ENCODE measurements at places on chromosomes 3 and 15. TPM values are rescaled to one million over a fixed set of nuclear protein-coding genes. Genes with fewer than 3 reads are reported as not detected.

DNA sequence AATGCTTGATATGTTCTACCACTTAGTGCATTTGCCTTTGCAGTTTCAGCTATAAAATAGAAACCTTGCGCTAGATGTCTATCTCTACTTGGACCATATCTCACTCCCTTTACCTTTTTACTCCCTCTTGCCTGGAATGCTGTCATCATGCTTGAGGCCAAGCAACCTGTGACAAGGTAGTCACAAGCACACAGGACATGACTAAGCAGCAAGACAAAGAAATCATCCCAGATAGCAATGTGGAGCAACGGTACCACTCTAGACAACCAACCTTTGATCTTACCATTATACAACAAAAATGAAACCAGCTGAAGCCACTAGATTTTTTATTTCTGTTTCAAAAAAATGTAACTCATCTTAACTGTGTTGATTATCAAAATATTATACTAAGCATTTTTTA is 50.5 kb upstream of the SPSB4 start:
- peak; percentile 36 for ATAC-seq

GRCh38 chr15:69673291-69673881 is 220.8 kb downstream of the RPLP1 start:
- ATAC-seq: peak; percentile 68

GRCh38 chr15:32651229-32651837 is 9.8 kb downstream of the SCG5 start:
- no peak for ATAC-seq

DNA sequence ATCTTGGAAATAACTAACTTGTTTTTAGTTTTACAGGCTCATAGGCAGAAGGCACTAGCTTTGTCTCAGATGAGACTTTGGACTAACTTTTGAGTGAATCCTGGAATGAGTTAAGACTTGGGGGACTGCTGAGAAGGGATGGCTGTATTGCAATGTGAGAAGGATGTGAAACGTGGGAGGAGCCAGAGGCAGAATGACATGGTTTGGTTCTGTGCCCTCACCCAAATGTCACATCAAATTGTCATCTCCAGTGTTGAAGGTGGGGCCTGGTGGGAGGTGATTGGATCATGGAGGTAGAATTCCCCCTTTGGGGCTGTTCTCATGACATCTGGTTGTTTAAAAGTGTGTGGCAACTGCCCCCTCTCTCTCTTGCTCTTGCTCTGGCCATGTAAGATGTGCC is 28.8 kb upstream of the CCDC50 start:
- no peak for ATAC-seq

GRCh38 chr3:145269106-145269505 is 891.9 kb downstream of the PLOD2 start:
- no peak for ATAC-seq

- no peak for ATAC-seq
Observed at GRCh38 chr3:18634461-18634860, 209.3 kb upstream of the SATB1 start.

The PPARG gene
- 0.44 TPM for total RNA-seq

The TUSC7 gene
- 0.40 TPM for total RNA-seq

DNA sequence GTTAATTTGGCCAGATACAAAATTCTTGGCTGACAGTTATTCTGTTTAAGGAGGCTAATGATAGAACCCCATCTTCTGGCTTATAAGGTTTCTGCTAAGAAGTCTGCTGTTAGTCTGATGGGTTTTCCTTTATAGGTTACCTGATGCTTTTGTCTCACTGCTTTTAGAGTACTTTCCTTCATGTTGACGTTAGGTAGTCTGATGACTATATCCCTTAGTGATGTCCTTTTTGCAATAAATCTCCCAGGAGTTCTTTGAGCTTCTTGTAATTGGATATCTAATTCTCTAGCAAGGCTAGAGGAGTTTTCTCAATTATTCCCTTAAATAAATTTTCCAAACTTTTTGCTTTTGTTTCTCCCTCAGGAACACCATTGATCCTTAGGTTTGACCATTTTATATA is 114.1 kb upstream of the CDIN1 start:
- no peak for ATAC-seq

DNA sequence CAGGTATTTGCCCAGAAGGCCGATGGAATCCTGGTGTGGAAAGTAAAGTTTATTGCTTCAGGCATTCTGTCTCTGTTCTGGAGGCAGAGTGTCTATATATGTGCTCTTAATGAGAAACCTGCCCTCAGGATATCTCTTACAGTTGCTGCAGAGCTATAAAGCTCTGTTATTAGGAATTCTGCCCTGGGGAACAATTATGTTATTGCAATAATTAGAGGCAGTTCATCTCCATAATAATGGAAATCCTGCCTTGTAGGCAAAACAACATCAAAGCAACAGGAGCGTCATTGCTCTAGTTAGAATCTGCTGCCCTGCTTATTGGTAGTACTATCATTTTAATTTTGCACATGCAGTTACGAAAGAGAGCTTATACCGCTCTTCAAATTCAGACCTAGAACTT is 175.6 kb downstream of the IL5RA start:
- ATAC-seq: no peak

DNA sequence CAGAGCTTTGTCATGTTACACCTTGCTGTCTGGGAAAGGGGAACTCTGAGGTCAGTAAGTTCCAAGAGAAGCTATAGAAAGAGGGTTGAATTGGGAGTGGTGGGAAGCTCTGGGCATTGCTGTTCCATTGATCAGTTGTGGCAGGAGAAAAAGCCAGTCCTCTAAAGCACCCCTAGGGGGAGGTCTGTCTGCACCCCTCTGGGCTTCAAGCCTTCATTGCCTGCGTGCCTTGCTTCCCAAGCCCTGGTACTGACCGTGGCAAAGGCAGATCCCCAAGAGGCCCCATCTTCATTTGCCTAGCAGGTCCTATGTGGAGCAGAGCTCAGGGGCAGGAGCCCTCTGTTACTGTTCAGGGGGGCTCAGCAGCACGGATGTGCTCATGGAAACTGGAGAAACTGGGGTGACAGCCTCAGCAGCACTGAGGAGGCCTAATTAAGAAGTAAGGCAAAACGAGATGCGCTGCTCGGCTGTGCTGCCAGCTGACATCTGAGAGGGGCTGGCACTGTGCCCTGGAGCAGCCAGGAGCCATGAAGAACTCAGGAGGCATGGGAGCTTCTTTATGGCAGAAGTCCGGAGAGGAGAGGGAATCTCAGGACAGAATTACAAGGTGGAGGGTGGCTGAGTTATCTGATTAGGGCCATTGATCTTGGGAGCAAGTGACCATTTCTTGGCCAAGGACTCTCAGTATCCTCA is 270.9 kb downstream of the RPLP1 start:
- no peak for ATAC-seq

GRCh38 chr3:59317386-59317785 is 267.6 kb upstream of the CFAP20DC start:
- ATAC-seq: no peak

DNA sequence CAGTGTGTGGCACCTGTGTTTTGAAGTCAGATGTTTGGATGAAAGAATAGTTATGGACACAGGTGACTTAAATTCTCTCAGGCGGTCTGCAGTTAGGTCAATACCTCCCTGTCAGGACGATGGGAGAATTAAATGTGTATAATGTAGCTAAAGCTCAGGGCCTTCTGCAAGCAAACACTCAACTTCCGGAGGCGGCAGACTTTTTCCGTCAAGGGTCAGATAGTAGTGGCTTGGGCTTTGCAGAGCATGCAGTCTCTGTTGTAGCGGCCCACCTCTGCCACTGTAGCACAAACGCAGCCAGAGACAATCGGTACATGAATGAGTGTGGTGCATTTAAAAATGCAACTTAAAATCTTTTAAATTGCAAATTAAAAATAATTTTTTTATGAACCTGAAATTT is 47.4 kb downstream of the CMTM8 start:
- ATAC-seq: no peak

DNA sequence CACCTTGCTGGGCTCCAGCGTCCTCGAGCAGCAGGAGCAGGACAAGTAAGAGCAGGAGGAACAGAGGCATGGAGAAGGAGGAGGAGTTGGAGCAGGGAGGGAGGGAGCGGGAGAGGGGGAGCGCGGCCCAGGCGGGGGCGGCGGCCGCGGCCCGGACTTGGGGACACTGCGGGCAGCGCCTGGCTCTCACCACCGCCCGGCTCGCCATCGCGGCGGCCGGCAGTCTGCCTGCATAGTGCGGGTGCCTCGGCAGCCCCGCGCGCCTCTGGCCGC is 440 bp downstream of the DCBLD2 start:
- ATAC-seq: peak; percentile 51

- no peak for ATAC-seq
Observed at GRCh38 chr15:99442252-99442897, 123.4 kb upstream of the MEF2A start.

DNA sequence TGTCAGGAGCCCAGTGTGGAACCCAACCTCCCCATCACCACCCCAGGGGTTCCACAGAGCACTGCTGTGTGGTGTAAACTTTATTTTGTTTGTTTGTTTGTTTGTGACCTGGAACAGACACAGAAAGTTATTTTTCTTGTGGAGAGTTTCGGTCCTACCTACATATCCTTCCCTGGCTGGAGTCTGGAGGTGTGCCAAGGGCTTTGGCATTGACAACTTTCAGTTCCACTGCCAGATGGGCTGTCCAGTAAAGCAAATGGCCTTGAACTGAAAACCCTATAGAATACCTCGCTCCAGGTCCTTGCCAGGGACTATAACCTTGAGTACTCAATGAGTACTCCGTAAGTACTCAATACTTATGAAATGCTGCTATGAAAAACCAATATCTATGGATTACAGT is 103.5 kb downstream of the MITF start:
- no peak for ATAC-seq

GRCh38 chr3:15495461-15496340 is 25.8 kb downstream of the COLQ start:
- peak; percentile 46 for ATAC-seq

DNA sequence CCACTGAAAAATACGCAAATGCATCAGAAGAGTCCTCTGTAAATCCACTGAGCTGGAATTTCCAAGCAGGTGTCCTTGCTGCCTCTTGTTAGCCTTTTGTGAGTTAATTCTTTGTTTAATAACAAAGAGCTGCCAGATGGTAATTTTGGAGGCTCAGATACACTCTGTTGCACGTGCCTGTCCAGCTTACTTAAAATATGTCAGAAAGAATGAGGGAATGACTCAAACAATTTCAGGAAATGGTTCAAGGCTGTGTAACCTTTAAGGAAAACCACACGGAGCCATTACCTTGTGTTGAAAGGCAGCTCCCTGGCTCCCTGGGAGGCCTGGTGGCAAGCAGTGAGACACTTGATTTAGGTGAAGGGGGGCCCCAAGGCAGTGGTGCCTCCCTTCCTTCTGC is 302.2 kb upstream of the CTDSPL start:
- peak; percentile 47 for ATAC-seq

DNA sequence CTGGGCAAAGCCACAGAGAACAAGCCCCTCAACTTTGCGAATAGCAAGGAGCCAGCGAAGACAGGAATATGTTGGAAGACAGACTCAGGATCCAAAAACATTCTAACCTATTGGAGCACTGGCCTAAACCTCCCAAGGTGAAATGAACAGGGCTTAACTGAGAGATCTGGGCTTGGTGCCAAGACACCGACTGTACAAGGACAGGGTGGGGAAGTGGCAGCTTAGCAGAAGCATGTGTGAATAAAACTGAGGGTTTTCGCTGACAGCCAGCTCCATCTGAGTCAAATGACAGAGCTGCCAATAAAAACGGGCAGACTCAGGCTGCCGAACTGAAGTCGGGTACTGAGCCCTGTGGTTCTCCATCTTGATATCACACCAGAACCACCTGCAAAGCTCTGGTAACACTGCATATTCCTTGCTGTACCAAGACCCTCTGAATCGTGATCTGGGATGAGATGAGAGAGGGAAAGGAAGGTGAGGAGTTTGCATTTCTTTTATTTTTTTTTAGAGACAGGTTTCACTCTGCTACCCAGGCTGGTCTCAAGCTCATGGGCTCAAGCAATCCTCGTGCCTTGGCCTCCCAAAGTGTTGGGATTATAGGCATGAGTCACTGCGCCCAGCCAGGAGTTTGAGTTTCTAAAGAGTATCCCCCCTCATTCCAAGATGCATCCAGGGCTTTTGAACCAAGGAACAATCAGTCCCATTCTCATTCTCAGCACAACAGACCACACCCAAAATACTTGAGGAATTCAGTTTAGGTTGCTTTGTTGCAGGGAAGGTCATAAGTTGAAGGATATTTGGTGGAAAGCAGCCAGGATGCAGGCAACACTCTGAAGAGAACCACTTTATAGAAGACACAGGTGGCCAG is 6.0 kb upstream of the PLCB2 start:
- peak; percentile 54 for ATAC-seq

- no peak for ATAC-seq
Observed at GRCh38 chr3:165729756-165730155, 107.5 kb downstream of the BCHE start.

The ACAN gene
- total RNA-seq: 0.16 TPM

DNA sequence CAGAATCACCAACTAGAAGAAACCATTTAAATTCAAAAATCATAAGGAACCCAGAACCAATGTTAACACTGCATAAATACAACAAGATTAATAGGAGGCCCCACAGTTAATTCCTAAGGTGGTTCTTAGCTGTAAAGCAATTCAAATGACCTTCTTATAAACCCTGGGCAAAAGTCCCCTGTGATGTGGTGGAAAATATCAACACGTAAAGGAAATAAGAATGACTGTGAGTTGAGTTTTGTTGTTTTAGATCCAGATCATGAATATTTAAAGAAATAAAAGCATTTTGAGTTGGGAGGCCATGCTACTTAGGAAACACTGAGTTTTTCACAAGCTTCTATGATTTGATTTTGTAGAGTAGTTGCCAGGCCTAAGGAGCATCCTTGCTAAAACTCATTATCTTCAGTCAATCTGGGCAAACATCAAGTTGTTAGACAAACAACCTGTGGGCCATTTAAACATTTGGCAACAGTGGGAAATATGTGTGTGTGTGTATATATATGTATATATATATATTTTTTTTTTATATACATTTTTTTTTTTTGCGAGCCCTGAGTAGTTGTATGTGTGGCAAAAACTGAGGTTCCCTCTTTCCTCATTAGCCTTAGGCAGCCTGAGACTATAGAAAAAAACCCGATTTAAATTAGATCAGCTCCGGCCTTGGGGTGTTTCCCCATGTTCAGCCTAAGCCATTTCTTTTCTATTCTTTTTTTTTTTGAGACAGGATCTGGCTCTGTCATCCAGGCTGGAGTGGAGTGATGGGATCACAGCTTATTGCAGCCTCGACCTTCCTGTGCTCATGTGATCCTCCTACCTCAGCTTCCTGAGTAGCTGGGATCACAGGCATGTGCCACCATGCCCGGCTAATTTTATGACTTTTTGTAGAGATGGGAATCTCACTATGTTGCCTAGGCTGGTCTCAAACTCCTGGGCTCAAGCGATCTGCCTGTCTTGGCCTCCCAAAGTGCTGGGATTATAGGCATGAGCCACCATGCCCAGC is 8.0 kb upstream of the PXK start:
- no peak for ATAC-seq

The AADACL2 gene
- not detected for total RNA-seq

GRCh38 chr3:187639927-187640568 is 30.1 kb downstream of the SST start:
- no peak for ATAC-seq
